ENCODE measurements at places on chromosomes 3 and 15. TPM values are rescaled to one million over a fixed set of nuclear protein-coding genes. Genes with fewer than 3 reads are reported as not detected.

The TEX264 gene
- total RNA-seq, result 50.0 TPM

The SLC24A5 gene
- total RNA-seq, result 1.3 TPM

The NAALADL2 gene
- total RNA-seq, result 5.8 TPM

The LCTL gene
- total RNA-seq, result not detected

The TUSC7 gene
- not detected for total RNA-seq

The PLA2G4E gene
- not detected for total RNA-seq

The DMXL2 gene
- total RNA-seq, result 25.6 TPM

The ITIH4 gene
- 4.1 TPM for total RNA-seq

The SLC12A8 gene
- 6.8 TPM for total RNA-seq

The CELSR3 gene
- total RNA-seq, result 9.8 TPM

The TM4SF4 gene
- 97.1 TPM for total RNA-seq

The MUC13 gene
- total RNA-seq, result 38.3 TPM

The ABHD10 gene
- total RNA-seq, result 40.2 TPM

The ISG20 gene
- 4.9 TPM for total RNA-seq

The SIN3A gene
- 47.1 TPM for total RNA-seq

The SCN5A gene
- total RNA-seq, result 0.38 TPM

The LMAN1L gene
- not detected for total RNA-seq

The CDV3 gene
- 162 TPM for total RNA-seq

The C3orf85 gene
- total RNA-seq, result 2.3 TPM

The RNF13 gene
- 57.8 TPM for total RNA-seq

The HGD gene
- 14.0 TPM for total RNA-seq

The FANCD2OS gene
- not detected for total RNA-seq

The THAP10 gene
- total RNA-seq, result 5.3 TPM

The SH2D7 gene
- total RNA-seq, result not detected

The CD80 gene
- 0.10 TPM for total RNA-seq

The PRKCD gene
- total RNA-seq, result 37.4 TPM

The CACNA2D3 gene
- 2.5 TPM for total RNA-seq

The PLA2G4D gene
- total RNA-seq, result not detected

The PLD1 gene
- 44.6 TPM for total RNA-seq

The KLHL6 gene
- not detected for total RNA-seq

The CCDC9B gene
- 1.6 TPM for total RNA-seq

The SPTSSB gene
- 28.8 TPM for total RNA-seq

The TICRR gene
- total RNA-seq, result 8.8 TPM

The MAP1A gene
- total RNA-seq, result 18.2 TPM

The LDHAL6B gene
- not detected for total RNA-seq
